ENCODE measurements at places on chromosomes 16 and 17.
A peak's percentile ranks its signal among the peaks of the same experiment; 100 is the strongest.

DNA sequence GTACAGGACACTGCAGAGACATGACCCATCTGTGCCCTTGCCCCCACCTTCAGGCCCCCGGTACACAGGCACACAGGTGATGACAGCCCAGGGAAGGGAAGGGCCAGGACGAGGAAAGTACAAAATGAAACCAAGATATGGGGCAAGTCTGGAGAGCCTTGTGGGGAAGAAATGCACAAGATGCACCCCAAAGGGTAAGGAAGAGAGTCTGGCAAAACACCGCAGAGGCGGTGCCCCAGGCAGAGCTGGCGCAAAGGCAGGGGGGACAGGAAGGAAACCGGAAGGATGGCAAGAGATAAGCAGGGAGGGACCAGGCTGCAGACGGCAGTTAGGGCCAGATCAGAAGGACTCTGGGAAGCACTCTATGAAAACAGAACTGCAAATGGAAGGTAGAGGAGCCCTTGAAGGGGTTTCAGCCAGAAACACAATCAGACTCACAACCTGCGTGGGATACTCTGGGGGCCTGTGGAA lies 81.4 kb downstream of the SLC39A11 start:
- DNase-seq: no peak

DNA sequence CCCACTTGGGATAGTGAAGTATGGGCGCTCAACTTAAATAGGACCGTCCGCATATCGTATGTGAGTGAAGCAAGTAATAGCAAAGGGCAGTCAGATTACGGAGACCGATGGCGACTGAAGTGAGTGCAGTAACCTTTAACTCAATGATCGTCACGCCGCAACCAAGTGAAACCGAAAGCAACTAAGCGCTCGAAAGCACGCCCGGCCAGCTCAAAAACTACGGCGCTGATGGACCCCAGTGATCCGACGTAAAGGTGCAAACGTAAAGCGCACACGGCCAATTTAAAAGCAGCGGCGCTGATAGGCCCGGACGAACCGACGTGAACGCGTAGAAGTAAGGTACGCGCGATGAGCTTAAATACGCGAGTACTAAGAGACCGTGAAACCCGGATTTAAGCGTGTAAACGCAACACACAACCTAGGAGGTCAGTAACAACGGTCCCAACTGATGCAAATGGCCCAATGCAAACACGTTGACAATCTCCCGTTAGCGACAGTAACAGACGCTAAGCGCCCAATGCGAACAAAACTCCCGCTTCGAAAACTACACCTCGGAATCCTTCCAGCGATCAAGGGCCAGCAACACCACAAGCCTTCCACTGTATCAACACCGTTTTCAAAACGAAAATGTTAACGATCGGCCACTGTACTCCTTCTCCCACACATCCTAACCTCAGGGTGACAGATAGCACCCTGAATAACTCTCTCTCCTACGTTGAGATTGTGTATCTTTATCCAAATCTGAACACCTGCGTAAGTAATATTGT lies 37.9 kb upstream of the ARL4D start:
- peak; percentile 95 for DNase-seq

DNA sequence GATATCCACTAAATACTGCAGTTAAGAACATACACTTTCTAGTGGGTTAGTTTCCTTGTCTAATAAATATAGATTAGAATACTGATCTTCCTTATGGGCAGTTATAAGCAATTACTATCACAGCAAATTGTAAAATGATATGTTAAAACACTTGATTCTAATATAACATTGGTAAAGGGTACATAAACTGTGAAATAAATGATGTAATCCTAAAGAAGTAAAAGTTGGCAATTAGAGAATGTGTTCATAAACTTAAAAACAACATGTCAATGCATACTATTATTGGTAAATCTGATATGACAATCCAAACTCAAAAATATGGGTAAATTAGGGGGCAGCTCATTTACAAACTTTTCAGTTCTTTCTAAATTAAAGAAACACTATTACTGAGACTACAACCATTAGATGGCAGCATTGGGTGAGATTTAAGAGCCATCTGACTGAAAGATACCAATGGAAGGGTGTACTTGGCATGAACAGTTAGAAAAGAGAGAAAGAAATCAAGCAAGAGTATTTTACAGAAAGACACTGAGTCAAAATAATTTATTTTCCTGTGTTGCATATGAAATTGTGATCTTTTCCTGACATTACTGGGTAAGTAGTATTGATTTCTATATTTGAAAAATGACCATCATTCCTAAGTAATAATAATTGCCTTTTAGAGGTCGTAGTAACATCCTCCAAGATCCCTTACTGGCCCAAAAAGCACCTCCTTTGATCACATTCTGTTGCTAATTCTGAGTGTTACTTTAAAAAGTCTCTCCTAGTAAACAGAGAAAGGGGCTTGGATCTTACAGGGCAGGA lies 119.6 kb downstream of the SPAG9 start:
- peak; percentile 25 for DNase-seq

GRCh38 chr17:33680472-33680871 lies 387.4 kb upstream of the ASIC2 start:
- no peak for DNase-seq

GRCh38 chr17:74715144-74715543 lies 2.4 kb upstream of the CD300LF start:
- DNase-seq: no peak

Data from stimulated activated naive CD8-positive, alpha-beta T cell treated with anti-CD3 and anti-CD28 coated beads, Interleukin-15, amount 100 ng/mL, for 72 hours (primary cell).